ENCODE measurements at places on chromosomes 5 and 9. TPM values are rescaled to one million over a fixed set of nuclear protein-coding genes. Genes with fewer than 3 reads are reported as not detected.

CYLC2 gene
- total RNA-seq, result not detected

CAVIN4 gene
- total RNA-seq, result 7.0 TPM

EXD3 gene
- 15.1 TPM for total RNA-seq

PRLR gene
- 0.64 TPM for total RNA-seq

INSYN2B gene
- 0.35 TPM for total RNA-seq

FAM153A gene
- not detected for total RNA-seq

LMAN2 gene
- total RNA-seq, result 73.0 TPM

CEL gene
- 3.5 TPM for total RNA-seq

ADGRD2 gene
- total RNA-seq, result not detected

LCN10 gene
- total RNA-seq, result not detected

COL15A1 gene
- 0.33 TPM for total RNA-seq

FAM169A gene
- 11.6 TPM for total RNA-seq

FYB1 gene
- not detected for total RNA-seq

CMYA5 gene
- 0.73 TPM for total RNA-seq

TMEM8B gene
- total RNA-seq, result 23.9 TPM

All from neural crest cell (in vitro differentiated cells).